NCI-H446 treated with DMSO at 0.1 percent for 48 hours (cell line): ENCODE measurements at places on chromosomes 6 and 20.
A peak's percentile ranks its signal among the peaks of the same experiment; 100 is the strongest.

DNA sequence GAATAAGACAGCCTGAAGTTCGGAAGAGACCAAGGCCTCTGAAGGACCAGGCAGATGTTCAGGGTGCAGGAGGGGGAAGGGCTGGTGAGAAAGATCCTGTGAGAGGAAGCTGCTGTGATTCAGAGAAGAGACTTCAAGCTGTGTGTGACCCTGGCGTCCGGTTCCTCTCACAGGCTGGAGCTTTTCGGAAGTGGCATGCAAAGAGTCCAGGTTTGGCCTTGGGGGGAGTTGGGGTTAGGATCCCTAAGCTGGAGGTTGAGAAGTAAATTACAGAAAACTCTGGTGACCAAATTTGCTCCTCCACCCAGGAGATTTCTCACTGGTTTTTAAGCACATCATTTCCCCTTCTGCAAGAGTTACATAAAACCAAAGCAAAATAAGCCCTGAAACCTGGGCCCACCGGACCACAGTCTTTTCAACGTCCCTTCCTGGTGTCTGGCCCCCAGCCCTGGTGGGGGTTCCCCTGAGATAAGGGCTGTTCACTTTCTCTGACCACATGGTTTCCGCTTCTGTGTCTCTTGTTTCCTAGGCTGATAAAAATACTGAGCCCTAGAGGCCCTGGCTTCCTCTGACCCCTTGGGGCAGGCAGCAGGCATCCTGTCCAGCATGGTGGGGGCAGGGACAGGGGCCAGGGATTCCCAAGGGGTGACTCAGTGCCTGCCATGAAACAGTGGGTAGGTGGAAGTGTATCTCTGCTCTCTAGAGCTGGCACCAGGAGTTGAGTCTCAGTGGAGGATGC is 12.0 kb upstream of the LTA start:
- DNase-seq: no peak

DNA sequence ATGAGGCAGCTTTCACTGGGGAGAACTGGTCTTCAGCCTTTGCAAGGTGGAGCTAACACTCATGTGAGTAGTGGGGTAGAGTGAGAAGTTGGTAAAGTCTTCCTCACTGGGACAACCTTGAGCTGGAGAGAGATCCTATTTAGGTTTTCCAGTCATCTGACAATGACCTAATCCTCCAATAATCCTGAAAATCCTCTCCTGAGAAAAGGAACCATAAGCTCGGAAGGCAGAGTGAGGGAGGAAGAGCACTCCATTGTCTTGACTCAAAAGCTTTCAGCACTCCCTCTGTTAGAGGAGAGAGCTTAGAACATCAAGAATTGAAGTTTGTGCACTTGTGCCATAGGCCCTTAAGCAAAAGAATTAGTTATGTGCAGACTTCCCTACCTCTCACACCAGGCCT is 77.8 kb downstream of the TRAM2 start:
- no peak for DNase-seq

GRCh38 chr20:52751571-52751970 is 220.6 kb upstream of the TSHZ2 start:
- peak; percentile 70 for DNase-seq

GRCh38 chr6:111725446-111726112 is 119.9 kb upstream of the TRAF3IP2 start:
- no peak for DNase-seq

DNA sequence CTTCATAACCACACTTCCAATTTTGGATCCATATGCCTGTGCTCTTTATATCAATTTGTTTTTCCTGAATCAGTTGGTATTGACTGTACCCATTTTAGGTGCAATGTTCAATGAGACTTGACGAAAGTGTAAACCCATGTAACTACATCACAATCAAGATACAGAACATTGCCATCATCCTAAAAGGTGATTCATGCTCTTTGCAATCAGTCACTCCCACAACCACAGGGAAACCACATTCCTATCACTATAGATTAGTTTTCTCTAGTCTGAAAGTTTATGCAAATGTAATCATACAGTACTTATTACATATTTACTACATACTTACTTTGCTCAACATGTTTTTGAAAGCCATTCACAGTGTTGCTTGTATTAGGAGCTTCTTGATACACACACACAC is 167.4 kb downstream of the ADGRG6 start:
- no peak for DNase-seq

DNA sequence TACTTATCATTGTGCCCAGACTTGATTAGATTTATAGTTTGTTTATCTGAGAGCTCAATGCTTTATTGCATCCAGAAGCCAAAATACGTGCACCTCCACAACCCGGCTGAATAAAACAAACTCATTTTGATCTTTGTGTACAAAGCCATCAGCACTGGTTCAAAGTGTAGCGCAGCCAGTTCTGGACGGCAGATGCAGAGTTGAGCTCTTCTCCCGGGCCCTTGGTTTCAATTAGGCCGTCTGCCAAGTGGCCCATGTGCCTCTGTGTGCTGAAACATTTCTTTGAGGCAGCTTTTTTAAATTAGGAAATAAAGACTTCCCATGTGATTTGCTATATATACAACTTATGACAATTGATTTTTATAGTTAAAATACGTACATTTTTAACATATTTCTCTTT is 96.2 kb upstream of the RSPO3 start:
- DNase-seq: peak; percentile 37

- no peak for DNase-seq
Observed at GRCh38 chr6:73538116-73538779, 17.4 kb upstream of the EEF1A1 start.

DNA sequence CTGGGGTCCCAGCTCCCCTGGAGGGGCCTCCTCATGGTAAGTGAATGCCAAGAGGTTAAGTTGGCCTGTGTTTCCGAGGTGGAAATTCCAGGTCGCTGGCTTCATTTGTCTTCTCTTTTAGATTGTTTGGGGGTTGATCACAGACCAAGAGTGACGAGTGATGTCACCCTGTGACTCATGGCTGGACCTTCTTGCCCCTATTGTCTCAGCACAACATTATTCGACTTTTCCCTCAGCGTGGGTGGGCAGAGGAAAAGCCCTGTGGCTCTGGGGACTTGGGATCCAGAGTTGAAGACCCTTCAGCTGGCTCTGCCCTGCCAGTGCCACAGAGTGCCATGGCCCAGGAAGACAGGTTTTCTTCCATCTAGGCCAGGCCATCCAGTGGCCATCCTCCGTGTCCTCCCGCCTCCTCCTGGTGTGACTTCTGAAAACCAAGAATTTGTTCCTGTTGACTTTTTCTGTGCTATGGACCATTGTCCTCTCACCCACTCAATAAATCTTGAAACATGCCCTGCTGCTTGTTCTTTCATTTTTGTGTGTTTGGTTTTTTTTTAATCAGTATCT is 15.4 kb upstream of the SNHG17 start:
- DNase-seq: no peak

DNA sequence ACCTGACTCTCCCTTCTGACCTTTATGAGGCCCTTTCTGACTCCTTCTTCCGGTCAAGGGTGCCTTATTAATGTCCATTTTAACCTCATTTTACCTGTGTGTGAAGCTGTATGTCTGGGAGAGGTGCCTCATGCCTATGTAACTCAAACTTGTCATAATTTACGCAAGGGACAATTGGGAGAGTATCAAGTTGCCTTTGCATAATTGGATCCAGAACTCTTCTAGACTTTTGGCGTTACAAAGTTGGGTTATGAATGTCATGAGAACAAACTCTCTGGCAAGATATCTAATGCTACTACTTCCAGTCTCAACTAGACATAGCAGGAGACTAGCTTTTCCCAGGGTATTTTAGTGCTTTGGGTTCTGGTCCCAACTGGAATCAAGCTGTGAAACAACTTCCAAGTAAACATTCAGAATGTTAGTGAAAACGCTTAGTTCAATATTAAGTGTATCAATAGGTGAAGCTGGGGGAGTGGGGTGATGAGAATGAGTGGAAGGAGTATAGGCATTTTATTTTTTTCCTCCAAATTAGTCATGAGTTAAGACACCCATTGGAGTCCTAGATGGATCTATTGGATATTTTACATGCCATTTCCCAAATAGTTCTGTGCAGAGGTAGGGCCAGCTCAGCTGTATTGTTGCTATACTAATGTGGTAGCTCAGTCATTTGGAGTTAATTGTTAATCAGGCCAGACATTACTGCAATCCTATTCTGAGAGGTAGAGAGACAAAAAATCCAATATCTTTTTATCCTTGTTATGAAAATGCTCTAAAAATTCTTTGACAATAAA is 159.9 kb downstream of the TFAP2B start:
- no peak for DNase-seq

GRCh38 chr6:14066782-14067406 is 50.7 kb upstream of the CD83 start:
- peak; percentile 70 for DNase-seq

DNA sequence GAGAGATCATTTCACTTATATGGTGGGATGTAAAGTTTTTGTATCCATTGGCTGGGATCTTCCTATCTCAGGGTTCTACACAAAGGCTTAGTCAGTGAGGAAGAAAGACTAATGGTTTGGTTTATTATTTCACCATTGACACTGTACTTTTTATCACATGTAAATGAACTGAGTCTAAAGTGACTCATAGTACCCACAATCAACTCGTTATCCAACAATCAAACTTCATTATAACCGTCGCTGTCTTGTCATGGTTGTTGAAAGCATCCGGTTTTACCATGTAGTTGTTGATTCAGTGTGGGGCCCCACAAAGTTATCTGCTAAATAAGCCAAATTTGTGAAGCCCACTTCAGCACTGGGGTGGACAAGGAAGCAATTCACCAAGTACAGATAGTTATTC is 55.8 kb upstream of the MTRF1L start:
- DNase-seq: no peak

DNA sequence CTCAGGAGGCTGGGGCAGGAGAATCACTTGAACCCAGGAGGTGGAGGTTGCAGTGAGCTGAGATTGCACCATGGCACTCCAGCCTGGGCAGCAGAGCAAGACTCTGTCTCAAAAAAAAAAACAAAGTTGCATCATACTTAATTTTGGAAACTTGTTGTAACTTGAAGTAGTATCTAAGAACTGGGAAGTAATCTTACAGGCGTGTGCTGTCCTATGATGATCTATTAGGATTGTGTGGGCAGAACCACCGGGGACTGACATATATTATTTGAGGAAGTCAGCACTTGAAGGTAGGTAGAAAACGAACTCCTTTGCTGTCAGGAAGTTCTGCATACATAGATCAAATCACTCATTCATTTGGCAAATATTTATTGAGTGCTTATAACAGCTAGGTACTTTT is 188.5 kb downstream of the ZNF217 start:
- no peak for DNase-seq

- no peak for DNase-seq
Observed at GRCh38 chr6:136524339-136524935, 25.8 kb downstream of the MAP7 start.

DNA sequence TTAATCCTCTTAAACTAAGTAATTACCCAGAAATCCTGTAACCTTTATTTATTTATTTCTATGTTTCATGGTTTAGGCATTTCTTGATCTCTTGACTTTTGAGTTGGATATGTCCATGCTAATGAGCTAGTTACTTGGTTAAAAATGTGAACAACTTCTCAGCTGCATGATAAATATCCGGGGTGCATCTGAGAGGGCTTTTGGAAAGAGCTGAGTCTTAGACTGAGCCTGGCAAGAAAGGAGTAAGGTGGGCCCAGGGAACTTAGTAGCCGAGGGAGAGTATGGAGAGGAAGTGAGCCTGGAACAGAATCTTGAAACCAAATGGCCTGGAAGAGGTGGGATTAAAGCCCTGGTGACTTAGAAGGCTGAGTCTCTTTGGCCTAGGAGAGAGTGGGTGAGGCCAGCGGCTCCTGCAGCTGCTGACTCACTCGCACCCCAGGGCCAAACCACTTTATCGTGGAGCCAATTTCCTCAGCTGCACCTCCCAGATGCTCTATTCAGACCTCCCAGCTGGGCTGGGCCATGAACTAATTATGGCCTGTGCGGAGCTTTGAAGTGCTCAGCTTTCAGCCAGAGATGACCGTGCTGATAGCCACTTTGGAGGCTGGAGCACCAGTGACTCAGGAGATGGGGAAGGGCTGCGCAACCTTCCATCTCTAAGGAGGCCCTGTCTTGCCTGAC is 19.1 kb downstream of the TGM3 start:
- DNase-seq: no peak

GRCh38 chr20:4512891-4513550 is 208.7 kb upstream of the PRND start:
- no peak for DNase-seq

GRCh38 chr6:166333172-166333995 is 9.0 kb downstream of the SFT2D1 start:
- no peak for DNase-seq

DNA sequence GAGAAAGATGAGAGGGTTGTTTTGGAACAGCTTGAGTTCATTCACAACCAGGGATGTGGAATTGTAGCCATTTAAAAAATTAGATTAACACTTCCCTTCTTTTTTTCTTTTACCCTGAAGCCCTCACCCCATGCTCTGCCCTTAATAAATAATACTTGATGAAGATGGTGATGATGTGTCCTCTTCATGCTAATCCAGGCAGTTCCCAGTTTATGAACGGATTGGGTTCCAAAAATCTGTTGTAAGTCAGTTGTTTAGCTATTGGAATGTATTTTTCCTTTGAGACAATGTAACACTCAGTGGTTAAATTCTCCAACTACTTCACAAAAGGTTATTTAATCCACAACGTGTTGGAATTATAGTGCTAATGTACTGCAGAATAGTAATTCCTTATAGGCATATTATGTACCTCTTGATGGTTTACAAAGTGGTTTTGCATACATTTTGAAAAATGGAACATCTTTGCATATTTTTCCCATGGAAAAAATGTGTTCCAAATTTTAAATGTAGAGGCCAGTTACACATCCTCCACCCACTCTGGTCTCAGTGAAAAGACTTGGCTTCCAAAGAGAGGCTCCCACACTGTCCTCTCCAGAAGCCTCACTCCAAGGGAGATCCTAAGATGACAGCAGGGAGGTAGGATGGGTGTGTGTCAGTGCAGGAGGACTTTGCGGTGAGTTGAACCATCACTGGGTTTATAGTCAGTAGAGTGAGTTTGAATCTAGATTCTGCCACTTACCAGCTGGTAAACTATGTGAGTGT is 45.8 kb upstream of the CEP162 start:
- no peak for DNase-seq
